Activated CD8-positive, alpha-beta T cell treated with anti-CD3 and anti-CD28 coated beads, Interleukin-2, amount 10 ng/mL, durations not matched to agents 7 days and 5 days (primary cell): ENCODE measurements at places on chromosomes 6 and 20.

DNA sequence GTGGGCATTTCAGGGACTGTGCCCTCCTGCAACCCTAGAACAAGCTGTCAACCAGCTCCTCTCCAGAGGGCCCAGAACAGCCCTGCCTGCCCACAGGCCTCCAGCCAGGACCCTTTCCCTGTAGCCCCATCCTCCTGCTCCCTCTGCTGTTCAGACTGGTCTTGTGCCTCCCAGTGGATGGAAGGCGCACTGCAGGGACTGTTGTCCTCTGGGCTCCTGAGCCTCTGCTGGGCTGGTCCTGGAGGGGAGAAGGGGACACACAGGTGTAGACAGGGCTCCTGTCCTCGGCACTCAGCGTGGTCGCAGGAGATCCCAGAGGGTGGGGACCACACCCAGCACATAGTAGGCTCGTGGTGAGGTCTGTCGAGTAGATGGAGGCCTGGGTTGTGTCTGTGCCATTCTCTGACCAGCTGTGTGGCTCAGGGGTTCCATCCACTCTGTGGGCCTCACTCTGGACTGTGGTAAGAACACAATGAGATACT lies 11.5 kb downstream of the ITPR3 start:
- peak; percentile 67 for DNase-seq

- no peak for DNase-seq
Observed at GRCh38 chr20:41424011-41424410, 57.4 kb upstream of the EMILIN3 start.

DNA sequence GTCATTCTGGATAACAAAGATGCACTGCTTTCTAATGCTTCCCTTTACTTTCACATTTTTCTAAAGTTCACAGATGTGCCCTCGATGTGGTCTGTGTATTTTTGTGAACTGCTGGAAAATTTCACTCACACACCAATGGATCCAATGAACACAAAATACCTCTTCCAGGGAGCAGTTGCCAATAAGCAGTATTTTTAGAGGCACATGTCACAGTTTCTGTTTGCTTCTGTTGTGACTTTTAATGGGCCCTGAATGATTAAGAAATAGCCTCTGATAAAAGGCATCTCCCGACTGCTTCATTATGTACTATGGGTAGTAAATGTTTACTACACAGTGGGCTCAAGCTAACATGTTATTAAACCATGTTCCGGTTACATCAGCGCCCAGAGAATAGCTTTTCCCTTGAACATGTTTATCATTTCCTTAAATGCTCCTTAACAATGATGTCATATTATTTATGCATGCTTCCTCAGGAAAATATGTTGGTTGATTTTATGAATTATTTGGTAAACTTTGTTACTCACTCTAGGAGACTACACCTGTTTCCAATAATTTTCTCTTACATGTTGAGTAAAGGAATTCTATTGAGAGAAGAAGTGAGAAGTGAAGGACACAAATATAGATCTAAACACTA lies 188.0 kb downstream of the KCNQ5 start:
- no peak for DNase-seq

GRCh38 chr20:40293740-40294139 lies 395.3 kb downstream of the MAFB start:
- DNase-seq = no peak

- peak; percentile 1 for DNase-seq
Observed at GRCh38 chr20:32429745-32430360, 71.7 kb downstream of the ASXL1 start.

GRCh38 chr20:4901031-4901818 lies 100.1 kb downstream of the SLC23A2 start:
- DNase-seq = no peak

GRCh38 chr20:13009682-13010406 lies 1.1 kb downstream of the SPTLC3 start:
- no peak for DNase-seq

- DNase-seq = peak; percentile 40
Observed at GRCh38 chr20:542777-543368, 717 bp downstream of the CSNK2A1 start.
